ENCODE measurements at places on chromosomes 11 and 22. TPM values are rescaled to one million over a fixed set of nuclear protein-coding genes. Genes with fewer than 3 reads are reported as not detected.

PEX16 gene
- total RNA-seq: 15.3 TPM

XKR3 gene
- total RNA-seq: not detected

- H3K27ac ChIP-seq: no peak within 1 kb of the TSS
- no peaks in the 10 kb centered on the region for H3K36me3 ChIP-seq
- no peak within 1 kb of the TSS for H3K4me3 ChIP-seq
- H3K27me3 ChIP-seq: peaks cover 49% of the 10 kb centered on the region
- no peak for DNase-seq
Measured at GRCh38 chr11:17014321-17014832, at the start of gene PLEKHA7. PLEKHA7 (minus strand) TSS chr11:17014414; CDS start chr11:17014401, 13 bp downstream.

DNA sequence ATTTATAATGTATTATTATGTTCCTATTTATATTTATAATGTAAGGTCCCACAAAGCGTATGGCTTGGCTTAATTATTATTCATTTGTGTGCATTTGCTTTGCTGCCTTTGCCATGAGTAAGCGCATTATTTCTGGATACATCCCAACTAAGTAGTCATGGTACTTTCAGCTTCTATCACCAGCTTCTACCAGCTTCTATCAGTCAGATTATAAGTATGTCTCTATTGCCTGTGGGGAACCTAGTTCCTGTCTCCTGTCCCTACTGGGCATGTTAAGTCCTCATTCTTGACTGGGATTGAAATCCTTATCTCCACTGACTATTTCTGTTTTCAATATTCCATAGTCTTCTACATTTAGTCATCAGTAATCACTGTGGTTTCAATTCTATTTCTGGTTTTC is 33.5 kb upstream of the OR10W1 start:
- peak; percentile 84 for DNase-seq
- H3K27ac ChIP-seq: no peak overlapping the region
- no peaks in the 10 kb centered on the region for H3K36me3 ChIP-seq
- H3K4me3 ChIP-seq: no peak overlapping the region
- no peaks in the 10 kb centered on the region for H3K4me1 ChIP-seq
- no peaks in the 10 kb centered on the region for H3K27me3 ChIP-seq

DNA sequence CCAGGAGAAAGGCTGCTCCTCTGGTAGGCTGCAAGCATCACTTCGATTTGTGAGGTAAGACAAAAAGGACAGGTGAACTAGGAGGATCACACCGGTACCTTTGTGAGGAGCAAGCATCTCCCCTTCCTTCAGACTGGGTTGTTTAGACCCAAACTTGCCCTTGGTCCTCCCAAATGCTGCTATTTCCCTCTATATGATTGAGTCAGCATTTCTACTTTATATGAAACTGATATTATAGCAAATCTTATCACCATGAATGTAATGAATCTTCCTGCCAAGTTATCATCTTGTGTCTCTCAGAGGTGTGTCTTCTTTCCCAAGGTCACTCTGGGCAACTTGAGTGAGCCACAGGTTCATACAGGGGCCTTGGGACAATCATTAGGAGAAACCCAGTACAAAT is 61.0 kb downstream of the KIRREL3 start:
- H3K4me1 ChIP-seq: no peaks in the 10 kb centered on the region
- no peak overlapping the region for H3K4me3 ChIP-seq
- no peaks in the 10 kb centered on the region for H3K36me3 ChIP-seq
- DNase-seq: no peak

GRCh38 chr11:112961146-112961668 is at the start of gene NCAM1:
NCAM1 (plus strand) TSS chr11:112961420.
- peak; percentile 23 for DNase-seq
- no peaks in the 10 kb centered on the region for H3K36me3 ChIP-seq
- peak within 1 kb of the TSS; percentile 33 for H3K4me3 ChIP-seq
- H3K27me3 ChIP-seq: peaks cover 32% of the 10 kb centered on the region
- no peaks in the 10 kb centered on the region for H3K4me1 ChIP-seq

GRCh38 chr11:22076271-22076930 is 116.5 kb upstream of the ANO5 start:
- no peak for DNase-seq
- H3K4me1 ChIP-seq: no peaks in the 10 kb centered on the region
- no peaks in the 10 kb centered on the region for H3K36me3 ChIP-seq
- no peak overlapping the region for H3K4me3 ChIP-seq

DNA sequence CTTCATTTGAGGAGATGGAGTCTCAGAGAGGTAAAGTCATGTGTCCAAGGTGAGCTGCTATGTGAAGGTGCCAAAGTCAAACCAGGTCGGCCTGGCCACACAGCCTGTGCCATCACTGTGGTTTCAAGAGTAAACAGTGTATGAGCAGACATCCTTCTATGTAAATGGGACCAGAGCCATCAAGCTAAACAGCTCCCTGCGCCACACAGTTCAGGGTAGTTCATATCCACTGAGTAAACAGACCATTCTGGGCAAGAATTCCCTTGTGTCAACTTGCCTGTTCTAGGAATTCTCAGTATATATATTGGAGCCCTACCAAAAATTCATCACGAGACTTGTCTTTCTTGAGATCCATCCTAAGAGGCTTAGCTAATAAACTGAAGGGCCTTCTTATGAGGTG is 77.5 kb downstream of the AMOTL1 start:
- DNase-seq: peak; percentile 89
- no peaks in the 10 kb centered on the region for H3K27me3 ChIP-seq
- H3K36me3 ChIP-seq: peaks cover 17% of the 10 kb centered on the region
- peak overlapping the region; percentile 97 for H3K27ac ChIP-seq
- peaks cover 12% of the 10 kb centered on the region for H3K4me1 ChIP-seq
- no peak overlapping the region for H3K4me3 ChIP-seq

DNA sequence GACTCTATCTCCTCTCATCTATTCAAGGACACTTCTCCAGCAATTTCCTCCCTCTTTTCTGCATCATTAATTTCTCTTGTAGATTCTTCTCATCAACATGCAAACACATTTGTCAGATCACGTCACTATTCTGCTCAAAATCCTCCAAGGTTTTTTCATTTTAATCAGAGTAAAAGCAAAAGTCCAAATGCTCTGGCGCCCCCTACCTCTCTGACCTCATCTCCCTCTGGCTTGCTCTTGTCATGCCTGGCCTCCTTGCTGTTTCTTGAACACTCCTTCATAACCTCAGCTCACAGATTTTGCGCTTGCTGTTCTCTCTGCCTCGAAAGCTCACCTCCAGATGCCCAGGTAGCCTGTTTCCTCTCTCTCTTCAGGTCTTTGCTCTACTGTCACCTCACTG is 22.4 kb downstream of the RTCB start:
- no peaks in the 10 kb centered on the region for H3K4me1 ChIP-seq
- H3K4me3 ChIP-seq: no peak overlapping the region
- peaks cover 48% of the 10 kb centered on the region for H3K36me3 ChIP-seq
- no peaks in the 10 kb centered on the region for H3K27me3 ChIP-seq
- peak; percentile 11 for DNase-seq
- H3K27ac ChIP-seq: no peak overlapping the region

LSP1 gene
- total RNA-seq: not detected

GRCh38 chr11:11608783-11609232 is 13.0 kb downstream of the GALNT18 start:
- H3K4me1 ChIP-seq: peaks cover 2% of the 10 kb centered on the region
- DNase-seq: peak; percentile 71
- no peaks in the 10 kb centered on the region for H3K27me3 ChIP-seq

CHRM4 gene
- 0.18 TPM for total RNA-seq

DNA sequence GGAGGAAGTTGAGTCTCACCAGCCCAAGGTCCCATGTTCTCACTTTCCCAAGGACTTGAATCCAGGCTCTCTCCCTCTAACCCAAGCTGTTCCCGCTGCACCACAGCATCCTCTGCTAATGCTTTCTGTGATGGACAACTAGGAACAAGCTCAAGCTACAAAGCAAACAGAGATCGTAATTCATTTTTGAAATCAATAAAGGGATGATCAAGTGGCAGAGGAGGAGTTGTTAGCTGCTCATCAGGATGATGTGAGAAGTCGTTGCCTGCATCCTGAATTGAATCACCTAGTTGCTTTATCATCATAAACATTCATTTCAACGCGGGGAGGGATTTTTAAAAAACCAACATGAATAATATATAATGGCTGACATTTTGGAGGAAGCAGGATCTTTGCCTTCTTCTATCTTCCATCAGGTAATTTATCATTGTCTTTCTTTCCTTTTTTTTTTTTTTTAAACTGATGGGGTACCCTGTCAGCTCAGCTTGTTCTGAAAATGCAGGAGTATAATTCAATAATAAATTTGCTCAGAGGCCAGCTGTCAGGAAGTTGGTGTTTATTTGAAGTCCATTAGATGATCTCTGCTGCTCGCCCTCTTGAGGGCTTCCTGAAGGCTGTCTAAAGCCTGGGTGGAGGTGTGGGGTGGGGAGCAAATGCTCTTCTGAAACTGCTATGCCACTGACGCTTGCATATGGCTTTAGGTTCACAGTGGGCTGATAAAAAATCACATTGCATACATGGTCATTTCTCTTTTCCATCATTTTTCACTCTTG is 174.4 kb upstream of the NARS2 start:
- H3K27me3 ChIP-seq: no peaks in the 10 kb centered on the region
- H3K36me3 ChIP-seq: peaks cover 9% of the 10 kb centered on the region
- H3K4me1 ChIP-seq: no peaks in the 10 kb centered on the region
- no peak for DNase-seq
- no peak overlapping the region for H3K4me3 ChIP-seq
- H3K27ac ChIP-seq: no peak overlapping the region

- H3K4me3 ChIP-seq: no peak overlapping the region
- H3K27ac ChIP-seq: no peak overlapping the region
- 0 out of 2 replicates have a peak, but pooled peaks cover 2% of the 10 kb centered on the region for H3K4me1 ChIP-seq
- no peak for DNase-seq
- no peaks in the 10 kb centered on the region for H3K27me3 ChIP-seq
Measured at GRCh38 chr22:26579331-26579886, 10.5 kb downstream of the TPST2 start.

- peaks cover 3% of the 10 kb centered on the region for H3K4me1 ChIP-seq
- 0 out of 2 replicates have a peak, but pooled peaks cover 2% of the 10 kb centered on the region for H3K36me3 ChIP-seq
- no peak for DNase-seq
- no peak overlapping the region for H3K27ac ChIP-seq
Measured at GRCh38 chr22:41844513-41844912, 11.6 kb downstream of the SREBF2 start.

- no peak overlapping the region for H3K4me3 ChIP-seq
- no peaks in the 10 kb centered on the region for H3K36me3 ChIP-seq
- H3K27me3 ChIP-seq: no peaks in the 10 kb centered on the region
- H3K27ac ChIP-seq: no peak overlapping the region
- peak; percentile 23 for DNase-seq
- H3K4me1 ChIP-seq: peaks cover 5% of the 10 kb centered on the region
Measured at GRCh38 chr11:88484873-88485621, 147.5 kb upstream of the CTSC start.

- H3K27me3 ChIP-seq: peaks cover 1% of the 10 kb centered on the region
- no peaks in the 10 kb centered on the region for H3K4me1 ChIP-seq
- H3K4me3 ChIP-seq: no peak overlapping the region
- H3K36me3 ChIP-seq: no peaks in the 10 kb centered on the region
Measured at GRCh38 chr11:14907411-14908213, 15.6 kb upstream of the CYP2R1 start.

GRCh38 chr11:123056835-123057491 is 5.0 kb downstream of the HSPA8 start:
- H3K27ac ChIP-seq: no peak overlapping the region
- no peak for DNase-seq
- H3K4me1 ChIP-seq: no peaks in the 10 kb centered on the region
- H3K36me3 ChIP-seq: peaks cover 61% of the 10 kb centered on the region
- no peak overlapping the region for H3K4me3 ChIP-seq

DNA sequence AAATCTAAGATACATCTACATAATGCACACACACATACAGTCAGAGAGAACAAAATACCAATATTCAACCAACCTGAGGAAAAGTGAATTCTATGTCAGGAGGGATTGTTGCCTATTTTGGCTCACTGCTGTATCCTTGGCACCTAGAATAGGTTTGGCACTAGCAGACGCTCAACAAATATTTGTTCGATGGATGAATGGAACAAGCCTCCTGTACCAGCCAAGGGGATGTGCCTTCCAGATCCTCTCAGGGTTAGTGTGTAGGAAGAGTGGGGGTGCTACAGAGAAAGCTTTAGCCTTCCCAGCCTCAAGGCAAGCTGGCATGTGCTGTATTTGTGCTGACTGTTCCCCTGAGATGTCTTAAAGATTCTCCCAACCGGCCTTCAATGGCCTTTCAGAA is 23.3 kb upstream of the POU2AF1 start:
- H3K27me3 ChIP-seq: peaks cover 31% of the 10 kb centered on the region
- H3K36me3 ChIP-seq: no peaks in the 10 kb centered on the region
- H3K4me3 ChIP-seq: no peak overlapping the region
- H3K27ac ChIP-seq: no peak overlapping the region

SORL1 gene
- 1.9 TPM for total RNA-seq

DNA sequence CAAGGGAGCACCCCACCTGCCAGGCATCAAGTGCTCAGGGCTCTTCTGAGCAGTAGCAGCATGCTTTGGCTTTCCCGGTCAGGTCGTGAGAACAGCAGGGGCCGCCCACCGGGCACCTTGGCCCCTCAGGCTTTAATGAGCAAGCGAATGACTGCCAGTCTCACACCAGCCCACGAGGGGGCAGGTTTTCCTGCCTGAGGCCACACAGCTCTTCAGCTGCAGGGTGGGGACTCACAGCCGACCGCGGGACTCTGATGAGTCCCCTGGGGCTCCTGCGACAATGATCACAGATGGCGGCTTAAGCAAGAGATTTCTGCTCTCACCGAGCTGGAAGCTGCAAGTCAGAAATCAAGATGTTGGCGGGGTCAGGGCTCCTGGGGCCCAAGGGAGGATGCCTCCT is 14.3 kb upstream of the FGF19 start:
- no peak overlapping the region for H3K27ac ChIP-seq
- H3K4me3 ChIP-seq: no peak overlapping the region
- peaks cover 71% of the 10 kb centered on the region for H3K27me3 ChIP-seq

CRYBA4 gene
- not detected for total RNA-seq

- H3K27ac ChIP-seq: no peak overlapping the region
- no peaks in the 10 kb centered on the region for H3K36me3 ChIP-seq
- peaks cover 5% of the 10 kb centered on the region for H3K4me1 ChIP-seq
- DNase-seq: peak; percentile 45
Measured at GRCh38 chr11:111469200-111469599, 43.0 kb downstream of the BTG4 start.

DNA sequence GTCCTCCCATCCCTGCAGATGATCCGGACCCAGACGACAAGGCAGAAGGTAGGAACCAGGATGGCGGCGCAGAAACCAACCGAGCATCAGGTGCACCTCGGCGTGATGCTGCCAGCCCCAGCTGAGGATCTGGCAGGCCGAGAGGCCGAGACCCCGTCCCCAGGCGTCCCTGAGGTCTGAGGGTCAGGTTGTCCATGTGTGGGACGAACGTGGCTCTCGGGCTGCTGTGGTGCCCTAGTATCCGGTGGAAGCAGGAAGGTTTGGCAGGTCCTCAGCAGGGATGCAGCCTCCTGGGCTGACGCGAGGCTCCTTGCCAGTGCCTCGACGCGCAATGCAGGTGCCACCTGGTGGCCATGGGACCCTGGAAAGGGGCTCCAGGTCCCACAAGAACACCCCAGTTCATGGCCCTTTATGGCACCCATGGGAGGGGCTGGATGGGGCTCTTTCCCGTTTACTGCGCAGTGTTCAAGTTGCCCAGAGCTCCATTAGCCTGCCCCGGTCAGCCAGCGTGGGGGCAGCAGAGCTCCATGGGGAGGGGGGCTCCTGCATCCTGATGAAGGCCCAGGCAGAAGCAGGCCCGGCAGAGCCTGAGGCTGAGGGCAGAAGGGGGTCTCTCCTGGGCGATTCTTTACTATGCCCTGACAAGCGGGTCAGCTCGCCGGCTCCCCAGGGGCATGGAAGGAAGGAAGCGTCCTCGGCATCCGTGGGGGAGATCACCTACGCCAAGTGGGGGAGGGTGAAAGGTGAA is 129.9 kb downstream of the CTTN start:
- H3K36me3 ChIP-seq: no peaks in the 10 kb centered on the region
- DNase-seq: no peak
- H3K4me1 ChIP-seq: peaks cover 6% of the 10 kb centered on the region
